DMS 273 treated with DMSO at 0.1 percent for 48 hours (cell line): ENCODE measurements at places on chromosomes 3 and 15.

DNA sequence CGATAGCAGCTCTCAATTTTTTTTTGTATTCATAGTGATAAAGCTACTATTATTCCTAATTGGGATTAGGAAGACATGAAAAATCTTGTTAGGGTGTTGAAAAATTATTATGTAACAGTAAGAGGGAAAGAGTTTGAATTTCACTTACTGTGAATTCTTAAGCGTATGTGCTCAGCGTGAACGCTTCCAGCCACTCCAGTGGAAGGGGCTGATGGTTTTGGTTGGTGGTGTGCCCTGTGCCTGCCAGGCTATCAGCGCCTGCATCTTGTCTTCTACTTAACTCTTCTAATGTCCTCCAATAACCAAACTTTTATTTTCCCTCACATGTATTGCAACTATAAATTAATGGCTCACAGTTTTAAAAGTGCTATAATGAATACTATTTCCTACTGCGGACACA, 22.5 kb downstream of the CDIN1 start:
- no peak for DNase-seq

DNA sequence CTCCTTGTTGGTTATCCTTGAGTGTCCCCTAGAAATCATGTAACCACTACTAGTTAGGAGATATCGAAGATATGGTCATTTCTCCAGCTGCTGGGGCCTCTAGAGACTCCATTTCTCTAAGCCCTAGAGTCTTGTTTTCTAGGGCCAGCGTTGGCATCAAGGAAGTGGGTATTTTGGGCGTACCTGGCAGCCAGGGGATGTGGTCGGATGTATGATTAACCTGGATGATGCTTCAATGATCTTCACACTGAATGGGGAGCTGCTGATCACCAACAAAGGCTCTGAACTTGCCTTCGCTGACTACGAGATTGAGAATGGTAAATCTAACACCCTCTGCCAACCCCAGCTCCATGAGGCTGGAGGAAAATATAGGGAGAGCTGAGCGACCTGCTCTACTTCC, 325.5 kb downstream of the RYR3 start:
- DNase-seq: no peak

DNA sequence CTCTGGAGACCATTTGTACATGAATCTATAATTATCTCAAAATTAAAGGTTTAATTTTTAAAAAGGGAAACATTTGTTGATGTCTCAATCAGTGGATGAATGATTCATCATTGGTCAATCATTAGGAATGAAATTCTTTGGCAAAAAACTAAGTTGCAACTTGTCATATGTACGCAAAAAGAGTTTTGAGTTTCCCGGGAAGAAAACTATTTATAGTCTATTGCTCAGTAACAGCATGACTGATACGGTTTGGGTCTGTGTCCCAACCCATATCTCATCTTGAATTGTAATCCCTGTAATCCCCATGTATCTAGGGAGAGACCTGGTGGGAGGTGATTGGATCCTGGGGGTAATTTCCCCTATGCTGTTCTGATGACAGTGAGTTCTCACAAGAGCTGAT, 765.8 kb upstream of the ROBO1 start:
- DNase-seq: no peak

- DNase-seq: no peak
Measured at GRCh38 chr3:78406396-78406795, 1361.4 kb downstream of the ROBO1 start.

GRCh38 chr3:133292296-133292695, 107.6 kb upstream of the BFSP2 start:
- DNase-seq: no peak
